ENCODE measurements at places on chromosomes 13 and 19.
A peak's percentile ranks its signal among the peaks of the same experiment; 100 is the strongest.

- no peak for DNase-seq
Observed at GRCh38 chr13:91162180-91162579, 185.3 kb upstream of the MIR17HG start.

DNA sequence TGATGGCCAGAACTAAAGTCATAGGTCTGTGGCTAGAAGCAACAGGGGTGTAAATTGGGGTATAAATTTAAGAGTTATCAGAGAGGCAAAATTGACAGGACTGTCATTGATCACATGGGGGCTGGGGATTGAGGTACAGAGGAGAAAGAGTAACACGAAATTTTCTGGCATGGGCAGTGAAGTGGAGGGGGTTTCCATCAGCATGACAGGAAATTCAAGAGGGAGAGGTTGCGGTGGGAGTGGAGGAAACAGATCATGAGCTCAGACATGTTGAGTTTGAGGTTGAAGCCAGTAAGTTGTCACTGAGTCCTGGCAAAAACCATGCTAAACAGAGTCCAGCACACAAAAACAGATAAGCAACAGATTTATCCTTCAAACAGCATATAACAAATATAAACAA lies 192.1 kb upstream of the TSC22D1 start:
- DNase-seq: no peak

- peak; percentile 13 for DNase-seq
Observed at GRCh38 chr13:95641291-95642027, 3.0 kb downstream of the DZIP1 start.

DNA sequence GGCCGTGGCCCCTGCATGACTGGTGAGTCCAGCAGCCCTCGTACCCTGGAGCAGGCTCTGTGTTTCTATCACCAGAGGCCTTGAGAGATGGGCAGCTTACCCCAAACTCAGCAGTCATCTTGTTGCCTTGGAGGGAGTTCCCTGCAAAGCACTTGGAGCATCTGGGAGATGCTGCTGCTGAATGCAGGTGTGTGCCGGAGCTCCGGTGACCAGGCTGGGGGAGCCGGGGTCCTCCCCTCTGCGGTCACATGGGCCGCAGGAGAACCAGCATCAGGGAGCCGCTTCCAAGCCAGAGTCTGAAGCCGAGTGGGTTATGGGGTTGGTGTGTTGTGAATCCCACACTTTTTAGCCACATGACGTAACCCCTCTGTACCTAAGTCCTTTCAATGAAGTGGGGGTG lies 82.8 kb downstream of the TEX29 start:
- no peak for DNase-seq

DNA sequence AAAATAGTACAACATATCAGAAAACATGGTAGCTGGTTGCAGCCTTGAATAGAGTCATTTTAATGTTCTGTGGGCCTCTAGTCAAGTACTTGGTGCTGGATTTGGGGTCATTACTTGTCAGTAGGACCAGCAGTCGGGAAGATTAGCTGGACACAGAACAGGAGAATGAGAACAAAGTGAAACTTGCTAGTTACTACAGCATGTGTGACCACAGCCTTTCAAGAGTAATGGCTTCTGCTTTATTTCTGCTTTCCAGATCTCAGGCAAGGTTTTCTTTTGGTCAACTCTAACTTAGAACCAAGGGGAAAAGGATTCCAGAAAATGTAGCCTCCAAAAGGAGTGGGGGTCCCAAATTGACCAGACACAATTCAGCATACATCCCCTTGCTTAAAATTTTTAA lies 17.1 kb upstream of the VWA8 start:
- no peak for DNase-seq

- no peak for DNase-seq
Observed at GRCh38 chr13:48876289-48876688, 99.4 kb upstream of the FNDC3A start.

DNA sequence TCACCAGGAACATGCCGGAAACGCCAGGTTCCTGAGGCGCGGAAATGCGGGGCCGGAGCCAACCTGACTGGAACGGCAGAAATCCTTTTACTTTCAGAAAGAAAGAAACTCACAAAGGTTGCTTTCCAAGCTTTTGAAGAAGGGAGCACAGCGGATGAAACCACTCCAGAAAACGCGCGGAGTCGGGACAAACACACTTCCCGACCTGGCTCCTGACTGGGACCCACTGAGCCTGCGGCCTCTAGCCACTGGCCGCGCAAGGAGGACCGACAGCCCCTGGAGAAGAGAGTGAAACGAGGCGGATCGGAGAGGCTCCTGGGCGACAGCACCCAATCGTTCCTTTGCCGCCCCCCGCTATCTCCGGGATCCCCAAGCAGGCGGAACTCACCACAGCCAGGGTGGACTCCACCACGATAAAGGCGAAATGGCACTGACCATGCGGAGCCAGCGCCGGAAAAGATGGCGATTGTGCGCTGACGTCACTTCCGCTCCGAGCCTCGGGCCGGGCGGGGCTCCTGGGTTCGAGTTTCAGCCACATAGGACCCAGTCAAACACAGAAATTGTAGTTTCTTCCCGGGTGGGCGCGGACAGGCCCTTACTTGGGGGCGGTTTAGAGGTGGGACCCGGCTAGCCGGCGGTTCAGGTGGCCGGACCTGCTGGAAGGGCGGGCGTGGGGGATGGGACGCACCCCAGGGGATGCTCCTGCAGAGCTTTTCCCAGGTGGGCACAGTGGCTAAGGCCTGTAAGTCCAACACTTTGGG lies at the start of gene ZNF121:
TSS of gene ZNF121 (minus strand) at position 432 of the 761 bp plus-strand sequence. CDS start 16,407 bp downstream, outside the sequence.
- peak; percentile 84 for DNase-seq

- DNase-seq: no peak
Observed at GRCh38 chr13:74346960-74347359, 212.8 kb upstream of the KLF12 start.

- peak; percentile 28 for DNase-seq
Observed at GRCh38 chr13:33509642-33510229, 224.2 kb upstream of the STARD13 start.

DNA sequence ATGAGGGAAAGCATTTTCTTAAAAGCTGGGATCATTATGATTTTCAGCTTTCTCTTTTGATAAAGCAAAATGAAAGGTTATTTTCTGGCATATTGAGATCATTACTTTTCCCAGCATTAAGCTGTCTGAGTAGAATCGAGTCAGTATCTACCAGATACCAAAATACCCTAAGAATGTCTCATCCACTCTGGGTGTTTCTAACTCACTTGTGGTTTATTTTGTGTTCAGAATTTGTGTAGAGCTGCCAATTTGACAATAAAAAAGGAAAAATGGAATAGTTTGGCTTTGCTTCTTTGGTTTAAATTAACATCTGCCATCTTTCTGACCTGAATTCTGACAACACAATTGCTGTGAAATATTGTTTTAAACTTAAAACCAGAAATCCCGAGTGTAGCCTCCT lies 438.7 kb upstream of the ARGLU1 start:
- DNase-seq: no peak

- no peak for DNase-seq
Observed at GRCh38 chr13:45205124-45205523, 4.3 kb upstream of the KCTD4 start.

DNA sequence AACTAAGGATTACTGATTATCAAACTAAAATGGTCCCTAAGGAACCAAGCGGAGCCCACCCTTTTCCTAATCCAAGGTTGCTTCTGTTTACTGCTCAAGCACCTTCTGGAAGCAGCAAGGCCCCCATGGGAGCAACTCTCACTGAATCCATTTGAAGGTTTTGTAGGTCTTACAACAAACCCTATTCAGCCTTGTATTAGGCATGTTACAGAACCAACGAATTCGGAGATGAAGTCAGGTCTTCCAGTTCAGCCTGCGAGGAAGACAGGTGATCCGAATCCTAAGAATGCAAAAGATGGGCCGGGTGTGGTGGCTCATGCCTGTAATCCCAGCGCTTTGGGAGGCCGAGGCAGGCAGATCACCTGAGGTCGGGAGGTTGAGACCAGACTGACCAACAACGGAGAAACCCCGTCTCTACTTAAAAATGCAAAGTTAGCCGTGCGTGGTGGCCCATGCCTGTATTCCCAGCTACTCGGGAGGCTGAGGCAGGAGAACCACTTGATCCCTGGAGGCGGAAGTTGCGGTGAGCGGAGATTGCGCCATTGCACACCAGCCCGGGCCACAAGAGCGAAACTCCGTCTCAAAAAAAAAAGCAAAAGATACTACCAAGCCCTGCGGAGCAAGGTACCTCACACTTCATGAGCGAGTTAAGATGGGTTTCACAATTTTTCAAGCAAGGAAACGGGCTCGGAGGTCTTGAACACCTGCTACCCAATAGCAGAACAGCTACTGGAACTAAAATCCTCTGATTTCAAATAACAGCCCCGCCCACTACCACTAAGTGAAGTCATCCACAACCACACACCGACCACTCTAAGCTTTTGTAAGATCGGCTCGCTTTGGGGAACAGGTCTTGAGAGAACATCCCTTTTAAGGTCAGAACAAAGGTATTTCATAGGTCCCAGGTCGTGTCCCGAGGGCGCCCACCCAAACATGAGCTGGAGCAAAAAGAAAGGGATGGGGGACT lies 609 bp downstream of the ZAR1L start:
- peak; percentile 29 for DNase-seq

- DNase-seq: no peak
Observed at GRCh38 chr13:82962397-82962796, 919.9 kb downstream of the SLITRK1 start.

- no peak for DNase-seq
Observed at GRCh38 chr13:25654322-25654721, 282.5 kb downstream of the ATP8A2 start.

- no peak for DNase-seq
Observed at GRCh38 chr13:114045113-114045735, 71.3 kb upstream of the C13orf46 start.

- no peak for DNase-seq
Observed at GRCh38 chr13:28046981-28047380, 53.4 kb downstream of the FLT3 start.

DNA sequence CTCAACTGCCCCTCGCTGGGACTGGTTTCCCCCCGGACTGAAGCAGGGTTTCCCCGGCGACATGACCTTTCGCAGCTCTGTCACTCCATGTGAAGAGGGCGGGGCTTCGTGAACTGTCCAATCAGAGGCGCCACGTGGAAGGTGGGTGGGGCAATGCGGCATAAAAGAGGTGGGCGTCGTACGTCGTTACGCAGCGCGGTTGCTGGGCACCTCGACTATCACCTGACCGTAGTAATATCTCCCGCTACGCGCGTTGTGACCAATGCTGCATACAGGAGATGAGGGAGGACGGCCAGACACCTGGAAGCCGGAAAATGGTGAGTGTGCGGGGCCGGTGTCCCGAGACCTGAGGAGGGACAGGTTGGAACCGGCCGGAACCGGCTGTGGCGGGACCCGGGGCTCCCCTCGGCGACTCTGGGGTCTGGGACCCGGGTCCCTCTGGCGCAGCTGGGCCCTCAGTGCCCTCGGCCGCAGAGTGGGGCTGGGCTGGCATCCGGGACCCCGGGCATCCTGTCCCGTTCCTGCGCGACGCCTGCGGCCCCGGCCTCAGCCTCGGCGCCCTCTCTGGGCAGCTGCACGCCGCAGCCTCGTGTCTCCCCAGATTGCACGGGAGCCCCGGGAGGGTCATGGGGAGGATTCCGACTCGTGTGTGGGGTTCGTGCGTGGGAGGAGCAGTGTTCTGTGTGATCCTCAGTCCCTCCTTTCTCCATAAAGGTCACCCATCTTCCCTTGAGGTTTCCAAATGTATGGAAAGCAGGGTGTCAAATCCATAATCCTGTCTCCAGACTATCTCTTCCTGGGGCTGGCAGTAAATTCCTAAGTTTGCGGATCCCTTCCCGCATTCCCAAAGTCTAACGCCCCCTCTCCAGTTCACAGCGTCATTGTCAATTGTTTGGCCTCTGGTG lies 32.2 kb downstream of the ZNF136 start:
- no peak for DNase-seq

GRCh38 chr19:2089001-2089711 lies 7.0 kb downstream of the MOB3A start:
- no peak for DNase-seq

DNA sequence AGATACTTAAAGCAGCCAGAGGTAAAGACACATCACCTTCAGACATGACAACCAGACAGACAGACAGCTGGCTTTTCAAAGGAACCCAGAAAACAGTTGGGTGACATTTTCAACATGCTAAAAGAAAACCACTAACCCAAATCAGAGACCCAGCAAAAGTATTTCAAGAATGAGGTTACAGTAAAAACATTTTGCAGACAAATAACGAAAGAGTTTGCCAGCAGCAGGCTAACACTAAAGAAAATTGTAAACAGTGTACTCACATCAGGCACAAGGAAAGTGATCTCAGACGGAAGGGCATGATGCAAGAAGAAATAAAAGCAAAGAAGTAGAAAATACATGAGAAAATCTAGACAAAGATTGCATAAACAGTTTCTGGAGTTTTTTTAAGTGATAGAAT lies 46.4 kb downstream of the AP1M1 start:
- DNase-seq: no peak

DNA sequence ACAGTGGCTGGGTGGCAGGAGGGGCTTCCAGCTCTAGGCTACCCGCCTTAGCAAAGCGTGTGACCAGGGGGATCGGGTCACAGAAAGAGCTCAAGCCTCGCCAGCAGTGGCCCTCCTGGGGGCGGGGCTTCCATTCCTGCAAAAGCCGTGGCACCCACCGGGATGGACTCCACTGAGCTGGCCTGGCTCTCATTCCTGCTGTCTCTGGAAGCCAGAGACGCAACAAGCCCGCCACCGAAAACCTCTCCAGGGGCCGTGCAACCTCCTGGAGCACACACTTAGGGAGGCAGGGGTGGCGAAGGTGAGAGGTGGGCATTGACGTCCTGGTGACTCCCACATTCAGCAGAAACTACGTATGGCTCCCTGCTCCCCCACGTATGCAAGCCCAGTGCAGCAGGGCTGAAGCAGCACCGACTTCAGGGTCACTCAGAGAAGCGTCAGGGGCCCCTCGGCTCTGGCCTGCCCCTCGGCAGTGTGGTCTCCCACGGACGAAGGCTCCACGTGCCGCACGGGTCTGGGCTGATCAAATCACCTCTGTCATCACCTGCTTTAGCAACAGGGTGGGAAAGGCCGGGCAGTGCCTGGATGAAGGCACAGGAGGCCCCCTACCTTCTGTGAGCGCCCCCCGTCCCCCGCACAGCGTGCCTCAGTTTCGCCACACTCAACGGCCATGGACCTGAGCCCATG lies 3.1 kb downstream of the C19orf25 start:
- DNase-seq: no peak

- no peak for DNase-seq
Observed at GRCh38 chr19:45947926-45948325, 25.7 kb downstream of the NOVA2 start.

- DNase-seq: no peak
Observed at GRCh38 chr19:14072535-14073260, at the start of gene MISP3. Gene MISP3, plus strand, starts transcription at chr19:14072786. Its CDS starts 524 bp downstream, at chr19:14073310.

GRCh38 chr13:32153056-32153455 lies 121.5 kb downstream of the FRY start:
- no peak for DNase-seq

GRCh38 chr19:34244611-34245299 lies 9.6 kb upstream of the GARRE1 start:
- DNase-seq: no peak

Data from endothelial cell (in vitro differentiated cells).